ENCODE measurements at places on chromosomes 4 and X.

- no peak for DNase-seq
Measured at GRCh38 chr4:104418286-104418685, 76.4 kb downstream of the CXXC4 start.

DNA sequence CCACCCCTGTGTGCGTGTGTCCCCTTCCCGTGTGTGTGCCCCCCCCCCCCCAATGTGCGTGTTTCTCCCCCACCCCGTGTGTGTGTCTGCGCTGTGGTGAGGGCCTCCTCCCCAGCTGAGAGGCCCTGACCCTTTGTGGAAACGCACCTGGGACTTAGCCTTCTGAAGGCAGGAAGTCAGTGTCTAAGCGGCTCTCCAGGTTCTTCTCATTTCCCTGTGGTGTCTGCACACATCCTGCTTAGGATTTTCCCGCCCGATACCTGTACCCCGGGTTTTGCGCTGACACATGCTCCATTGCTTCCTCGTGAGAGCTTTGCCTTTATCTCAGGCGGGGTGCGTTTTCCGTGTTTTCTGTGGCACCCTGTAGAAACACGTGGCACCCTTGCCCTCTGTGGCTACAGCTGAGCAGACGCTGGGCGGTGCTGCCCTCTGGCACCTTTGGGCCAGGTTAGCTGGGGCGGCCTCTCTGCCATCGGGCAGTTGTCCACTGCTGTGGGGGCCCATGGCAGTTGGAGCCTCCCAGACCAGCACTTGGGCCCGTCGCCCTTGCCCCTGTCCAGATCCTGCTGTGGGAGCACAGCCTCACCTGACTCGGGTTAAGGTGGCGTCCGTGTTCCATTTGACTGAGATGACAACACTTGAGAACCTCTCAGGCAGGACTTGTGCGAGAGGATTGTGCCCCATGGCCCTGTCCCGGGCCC is 26.3 kb downstream of the MAEA start:
- DNase-seq: no peak

DNA sequence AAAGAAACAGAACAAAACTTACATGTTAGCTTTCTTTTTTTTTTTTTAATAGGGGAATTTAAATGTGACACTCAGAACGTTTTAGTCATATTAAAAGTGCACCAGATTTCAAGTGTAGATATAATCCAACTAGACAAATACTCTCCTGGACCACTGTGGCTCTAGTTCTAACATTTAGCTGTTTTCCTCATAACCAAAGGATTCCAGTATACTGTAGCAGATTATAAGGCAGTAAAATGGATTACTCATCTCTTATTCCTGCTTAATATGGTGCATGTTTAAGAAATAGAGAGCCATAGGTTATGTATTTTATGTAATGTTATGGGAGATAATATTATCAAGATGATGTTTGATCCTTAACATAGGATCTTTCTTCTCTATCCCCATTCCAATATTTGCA is 1339.5 kb upstream of the AGA start:
- no peak for DNase-seq

DNA sequence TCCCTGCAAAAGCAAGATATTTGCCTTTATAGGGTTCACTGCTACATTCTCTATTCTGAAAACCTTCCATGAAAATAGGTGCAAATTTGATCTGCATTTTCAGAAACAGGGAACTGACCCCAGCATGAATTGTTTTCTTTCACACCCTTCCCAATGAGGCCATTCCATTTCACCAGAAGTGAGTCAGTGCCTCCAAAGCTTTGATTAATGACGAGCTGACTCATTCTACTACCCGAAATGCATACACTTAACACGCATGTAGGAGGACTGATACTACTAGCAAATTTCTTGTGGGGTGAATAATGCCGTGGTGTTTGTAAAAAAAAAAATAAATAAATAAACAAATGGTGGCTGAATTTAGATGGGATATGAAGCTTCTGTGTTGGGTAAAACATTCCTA is 146.9 kb upstream of the FGF13 start:
- DNase-seq: no peak

- DNase-seq: no peak
Measured at GRCh38 chr4:152578670-152579069, 42.8 kb upstream of the FBXW7 start.

- no peak for DNase-seq
Measured at GRCh38 chrX:74405973-74406489, 15.3 kb upstream of the SLC16A2 start.

- DNase-seq: no peak
Measured at GRCh38 chrX:130497531-130497930, 95.7 kb downstream of the RBMX2 start.

GRCh38 chrX:149495573-149496071 is 9.5 kb downstream of the IDS start:
- DNase-seq: no peak

- no peak for DNase-seq
Measured at GRCh38 chr4:37389366-37389765, 144.8 kb downstream of the NWD2 start.

- DNase-seq: no peak
Measured at GRCh38 chr4:18684932-18685331, 663.4 kb upstream of the LCORL start.

Data from stimulated activated CD8-positive, alpha-beta memory T cell treated with anti-CD3 and anti-CD28 coated beads, Interleukin-2, amount 100 ng/mL, for 1 hour (primary cell).